Left cardiac atrium (tissue), 4 donors: ENCODE measurements at places on chromosomes 4 and X. TPM values are rescaled to one million over a fixed set of nuclear protein-coding genes. Genes with fewer than 3 reads are reported as not detected.

DNA sequence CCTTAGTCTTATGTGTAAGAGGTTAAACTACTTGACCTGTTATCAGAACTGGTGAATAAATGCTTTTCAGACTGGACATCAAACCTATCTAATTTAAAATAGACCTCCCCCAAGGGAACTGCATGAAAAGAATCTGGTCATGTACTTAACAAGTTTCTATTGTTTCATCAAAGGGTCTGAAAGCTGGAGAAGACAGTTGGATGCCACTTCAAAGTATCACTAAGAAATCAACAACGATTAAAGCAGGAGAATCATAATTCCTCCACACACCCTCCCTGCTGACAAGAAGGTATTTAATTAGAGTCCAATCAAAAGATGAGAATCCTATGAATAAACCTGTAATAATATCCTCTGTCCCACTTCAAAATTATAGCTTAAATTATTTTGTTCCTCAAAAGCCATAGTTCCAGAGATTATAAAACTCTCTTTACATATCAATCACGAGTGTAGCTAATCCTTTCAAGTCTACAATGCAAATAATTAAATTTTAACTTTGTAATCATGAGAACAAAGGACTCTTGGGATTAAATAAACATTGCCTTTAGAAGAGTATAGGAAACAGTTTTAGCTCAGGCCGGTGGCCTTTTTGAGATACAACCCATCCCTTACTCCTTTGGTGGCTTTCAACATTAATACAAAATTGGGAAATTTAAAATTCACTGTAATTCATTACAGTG is 35.1 kb downstream of the TSPAN5 start:
- DNase-seq: no peak

GRCh38 chr4:987624-988513 is 1.0 kb downstream of the IDUA start:
- DNase-seq: no peak

- no peak for DNase-seq
Measured at GRCh38 chr4:20430259-20430941, 178.7 kb downstream of the SLIT2 start.

GRCh38 chr4:144181391-144181790 is 40.9 kb upstream of the GYPA start:
- DNase-seq: no peak

DNA sequence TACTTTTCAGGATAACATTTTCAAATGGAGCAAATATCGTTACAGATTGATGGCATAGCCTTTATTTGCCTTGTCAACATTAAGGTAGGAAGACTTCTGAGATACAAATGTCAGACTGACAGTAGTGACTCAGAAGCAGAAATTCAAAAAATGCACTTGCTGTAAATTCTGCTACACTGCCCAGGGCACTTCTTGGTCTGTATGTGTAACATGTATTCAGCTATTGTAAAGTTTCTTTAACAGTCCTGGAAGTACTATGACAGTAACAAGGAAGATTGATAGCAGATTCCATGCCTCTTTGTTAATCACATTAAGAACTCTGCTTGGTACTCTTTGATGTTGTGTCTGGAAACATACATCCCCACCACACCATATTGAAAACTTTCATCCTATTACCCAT is 69.6 kb upstream of the PCDH18 start:
- DNase-seq: no peak

GRCh38 chr4:170124406-170124805 is 34.6 kb upstream of the AADAT start:
- no peak for DNase-seq

DNA sequence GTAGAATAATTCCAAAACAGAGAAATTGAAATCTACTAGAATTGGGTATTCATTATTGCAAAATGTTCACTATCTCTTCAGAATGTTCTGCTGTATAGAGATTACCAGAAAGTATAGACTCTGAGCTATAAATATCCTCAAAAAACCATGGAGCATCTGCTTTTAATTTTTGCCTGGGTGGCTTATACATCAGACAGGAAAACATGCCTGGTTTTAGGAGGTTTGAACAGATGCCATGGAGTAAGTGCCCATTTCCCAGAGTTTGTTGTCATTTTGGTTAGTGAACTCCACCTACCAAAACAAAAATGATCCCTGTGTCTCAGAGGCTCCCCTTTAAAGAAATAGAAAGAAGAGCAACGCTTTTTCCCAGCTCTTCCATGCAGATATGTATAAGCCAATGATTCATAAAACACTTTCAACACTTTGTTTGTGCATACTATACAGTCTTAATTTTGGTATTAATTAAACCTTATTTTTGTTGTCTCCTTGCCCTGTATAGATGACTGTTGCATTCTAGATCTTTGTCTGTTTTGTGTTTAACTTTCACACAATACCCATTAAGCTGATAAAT is 68.7 kb downstream of the MEPE start:
- no peak for DNase-seq

DNA sequence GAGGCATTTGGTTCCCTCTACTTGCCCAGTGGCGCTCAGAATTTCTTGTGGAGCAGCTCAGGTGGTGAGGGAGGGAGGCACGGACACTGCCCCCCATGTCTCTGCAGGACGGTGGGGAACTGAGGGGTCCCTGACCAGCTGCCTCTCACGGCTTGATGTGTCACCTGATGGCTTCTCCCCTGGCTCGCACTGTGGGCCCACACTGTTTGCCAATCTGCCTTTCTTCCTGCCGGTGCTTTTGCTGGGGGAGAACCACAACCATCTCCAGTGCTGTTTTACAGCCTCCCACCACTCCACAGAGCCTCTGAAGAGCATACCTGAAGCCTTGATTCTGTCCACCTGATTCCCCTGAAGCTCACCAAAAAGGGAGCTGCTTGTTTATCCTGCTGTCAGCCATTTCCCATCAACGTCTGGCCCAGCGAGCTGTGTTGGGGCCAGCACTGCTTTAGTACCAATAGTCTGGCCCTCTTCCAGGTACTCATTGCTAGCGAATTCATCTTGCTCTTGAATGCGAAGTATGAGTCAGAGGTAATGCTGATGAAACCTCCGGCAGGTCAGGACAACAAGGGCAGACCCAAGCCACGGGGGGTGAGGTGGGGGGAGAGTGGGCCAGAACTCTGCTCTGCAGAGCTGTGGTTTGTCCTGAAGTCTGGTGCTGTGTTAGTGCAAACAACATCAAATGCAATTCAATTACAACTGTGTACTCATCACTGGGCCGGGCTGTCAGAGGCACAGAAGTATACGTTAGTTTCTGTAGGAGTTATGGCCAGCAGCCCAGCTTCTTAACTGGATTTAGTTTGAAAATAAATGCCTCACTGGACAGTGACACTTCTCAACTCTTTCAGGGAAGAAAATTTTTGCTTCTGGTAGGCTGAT is 208.3 kb upstream of the JADE1 start:
- DNase-seq: peak; percentile 65

GRCh38 chrX:18016941-18017340 is 155.8 kb upstream of the RAI2 start:
- no peak for DNase-seq

DNA sequence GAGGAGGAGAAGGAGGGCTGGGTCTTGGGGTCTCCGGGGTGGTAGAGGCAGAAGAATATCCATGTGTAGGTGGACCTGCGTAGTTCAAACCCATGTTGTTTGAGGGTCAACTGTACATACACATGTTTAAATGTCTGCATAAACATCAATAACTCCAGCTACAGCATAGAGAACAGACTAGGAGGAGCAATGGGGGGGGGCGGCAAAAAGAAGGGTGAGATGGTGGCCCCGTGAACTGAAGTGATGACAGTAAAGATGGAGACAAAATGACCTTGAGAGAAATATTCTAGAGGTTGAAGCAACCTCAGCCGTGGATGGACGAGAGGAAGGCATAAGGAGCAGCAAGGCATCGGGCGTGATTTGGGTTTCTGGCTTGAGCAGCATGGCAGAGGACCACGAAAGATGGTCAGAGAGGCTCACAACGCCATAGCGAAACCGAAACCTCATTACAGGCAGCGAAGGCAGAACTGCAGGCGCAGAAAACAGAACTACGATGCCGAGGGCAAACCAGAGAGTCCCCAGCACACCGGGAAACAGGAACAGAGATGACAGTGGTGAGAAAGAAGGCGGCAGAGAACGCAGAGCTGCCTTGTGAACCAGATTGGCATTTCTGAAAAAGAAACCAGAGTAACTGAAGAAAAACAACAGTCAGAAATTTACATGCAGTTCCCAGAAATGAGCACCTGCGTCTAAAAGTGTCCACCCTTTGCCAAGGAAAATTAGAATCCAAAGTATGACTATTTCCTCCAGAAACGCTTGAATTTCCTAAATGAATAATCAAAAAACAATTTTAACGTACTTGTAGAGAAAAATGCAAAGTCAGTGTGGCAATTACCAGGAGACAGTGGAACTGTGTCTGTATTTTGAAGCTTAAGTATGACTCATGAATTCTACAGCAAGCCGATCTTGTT is 50.3 kb upstream of the ENPP6 start:
- peak; percentile 45 for DNase-seq

GRCh38 chrX:3169421-3169820 is 128.2 kb downstream of the ARSF start:
- DNase-seq: no peak

DNA sequence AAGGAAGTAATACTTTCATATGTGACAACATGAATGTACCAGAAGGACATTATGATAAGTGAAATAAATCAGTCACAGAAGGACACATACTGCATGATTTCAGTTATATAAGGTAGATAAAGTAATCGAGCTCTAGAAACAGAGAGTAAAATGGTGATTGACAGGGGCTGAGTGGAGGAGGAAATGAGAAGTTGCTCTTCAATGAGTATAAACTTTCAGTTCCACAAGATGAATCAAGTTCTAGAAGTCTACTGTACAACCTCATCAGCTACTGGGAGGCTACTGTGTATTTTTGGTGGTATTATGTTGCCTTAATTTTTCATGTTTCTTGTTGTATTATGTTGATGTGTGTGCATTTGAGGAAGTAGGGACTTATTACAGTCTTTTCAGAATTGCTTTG is 270.9 kb upstream of the GRIA3 start:
- DNase-seq: no peak

GRCh38 chr4:133921280-133922195 is 280.1 kb downstream of the PABPC4L start:
- no peak for DNase-seq

DNA sequence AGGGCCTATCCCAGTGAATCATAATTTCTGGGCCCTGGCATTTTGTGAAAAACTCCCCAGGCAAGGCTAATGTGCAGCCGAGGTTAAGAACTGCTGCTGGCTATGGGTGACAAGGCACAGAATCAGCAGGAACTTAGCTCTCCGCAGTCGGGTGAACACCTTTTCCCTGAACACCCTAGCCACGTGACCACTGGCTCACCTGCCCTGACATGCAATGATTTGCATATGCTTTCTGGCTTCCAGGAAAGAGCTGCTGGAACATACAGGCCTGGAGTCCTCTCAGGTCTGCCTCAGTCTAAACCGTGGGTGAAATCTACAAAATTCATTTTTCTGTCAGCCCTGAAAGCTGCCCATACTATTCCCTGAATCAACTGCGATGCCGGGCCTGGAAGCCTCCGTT is 56.6 kb downstream of the ZNF827 start:
- DNase-seq: no peak

DNA sequence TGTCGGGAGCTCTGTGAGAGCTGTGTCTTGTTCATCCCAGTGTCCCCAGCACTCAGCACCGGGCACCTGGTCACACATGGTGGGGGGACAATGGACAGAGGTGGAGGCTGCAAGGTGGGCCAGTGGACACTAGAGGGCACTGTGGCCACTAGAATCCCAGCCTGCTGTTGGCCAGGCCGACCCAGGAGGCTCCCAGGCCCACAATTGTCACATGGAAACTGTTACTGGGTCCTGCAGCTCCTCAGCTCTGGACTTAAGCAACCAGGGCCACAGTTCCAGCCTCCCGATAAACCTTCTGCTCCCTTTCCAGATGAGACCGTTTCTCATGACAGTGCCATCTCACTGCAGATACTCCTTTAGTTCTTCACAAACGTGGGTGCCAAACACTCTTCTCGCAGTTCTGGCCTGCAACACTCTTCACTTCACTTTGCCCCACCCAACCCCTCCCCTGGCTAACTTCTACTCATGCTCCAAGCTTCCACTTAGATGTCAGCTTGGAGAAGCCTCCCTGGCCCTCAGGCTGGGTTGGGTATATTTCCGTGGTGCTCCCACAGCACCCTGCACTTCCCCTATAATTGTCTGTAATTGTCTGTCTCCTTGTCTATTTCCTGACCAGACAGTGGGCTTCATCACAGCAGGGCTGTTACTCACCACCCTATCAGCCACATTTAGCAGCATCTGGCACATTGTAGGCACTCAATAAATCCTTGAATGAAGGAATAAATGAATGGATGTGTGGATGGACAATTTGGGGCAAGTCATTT is 3.5 kb upstream of the IQSEC2 start:
- peak; percentile 65 for DNase-seq

DNA sequence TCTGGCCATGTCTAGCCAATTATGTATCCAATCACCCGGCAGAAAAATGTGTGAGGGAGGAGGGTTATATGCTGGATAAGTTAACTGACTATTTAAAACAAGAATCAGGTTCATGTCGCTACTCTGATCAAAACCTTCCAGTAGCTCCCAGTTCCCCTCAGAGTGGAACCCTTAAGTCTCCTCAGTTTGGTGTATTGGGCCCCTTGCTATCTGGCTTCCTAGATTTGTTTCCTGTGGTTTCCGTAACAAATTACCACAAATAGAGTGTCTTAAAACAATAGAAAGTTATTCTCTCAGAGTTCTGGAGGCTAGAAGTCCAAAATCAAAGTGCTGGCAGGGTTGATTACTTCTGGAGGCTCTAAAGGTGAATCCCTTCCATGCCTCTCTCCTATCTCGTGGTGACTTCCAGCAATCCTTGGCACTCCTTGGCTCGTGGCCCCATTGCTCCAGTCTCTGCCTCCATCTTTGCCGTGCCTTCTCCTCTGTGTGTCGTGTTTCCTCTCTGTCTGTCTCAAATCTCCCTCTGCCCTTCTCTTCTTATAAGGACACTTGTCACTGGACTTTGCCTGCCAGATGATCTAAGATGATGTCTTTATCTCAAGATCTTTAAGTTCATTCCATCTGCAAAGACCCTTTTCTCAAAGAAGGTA is 10.5 kb upstream of the ENPP6 start:
- no peak for DNase-seq

DNA sequence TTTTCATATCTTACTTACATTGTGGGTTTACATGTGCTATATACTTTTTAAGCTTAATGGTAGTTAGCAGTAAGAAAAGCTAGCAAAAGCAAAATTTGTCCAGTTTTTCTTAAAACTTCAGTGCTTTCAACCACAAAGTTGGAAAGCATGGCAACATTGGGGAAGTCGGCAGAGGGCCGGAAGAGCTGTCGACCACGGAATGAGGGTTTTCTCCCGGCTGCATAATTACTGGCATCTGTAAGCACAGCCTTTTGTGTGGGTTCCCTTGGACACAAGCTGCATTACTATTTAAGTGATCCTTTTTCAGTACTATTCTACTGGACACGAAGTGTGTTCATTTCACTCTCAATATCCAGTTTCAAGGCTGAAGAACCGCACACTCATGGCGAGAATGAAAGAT is 560.4 kb downstream of the ANKRD50 start:
- no peak for DNase-seq

Gene UGT2B17
- total RNA-seq: not detected

Gene ZNF182
- total RNA-seq: 2.7 TPM

Gene RHOH
- 1.8 TPM for total RNA-seq

Gene PPP2R3B
- 104 TPM for total RNA-seq

Gene AMTN
- not detected for total RNA-seq

Gene CT45A10
- not detected for total RNA-seq

Gene HMGN5
- total RNA-seq: 4.1 TPM

Gene FAM9B
- not detected for total RNA-seq

Gene SERTM2
- total RNA-seq: not detected

Gene SMC1A
- total RNA-seq: 42.8 TPM

Gene ADGRL3
- 4.9 TPM for total RNA-seq

Gene WDR17
- total RNA-seq: 0.60 TPM

Gene PASD1
- total RNA-seq: not detected

Gene FGFBP1
- not detected for total RNA-seq

Gene RS1
- not detected for total RNA-seq
